ENCODE measurements at places on chromosomes 6 and 20.

- no peak for DNase-seq
Observed at GRCh38 chr20:37081717-37082289, 14.0 kb downstream of the RBL1 start.

DNA sequence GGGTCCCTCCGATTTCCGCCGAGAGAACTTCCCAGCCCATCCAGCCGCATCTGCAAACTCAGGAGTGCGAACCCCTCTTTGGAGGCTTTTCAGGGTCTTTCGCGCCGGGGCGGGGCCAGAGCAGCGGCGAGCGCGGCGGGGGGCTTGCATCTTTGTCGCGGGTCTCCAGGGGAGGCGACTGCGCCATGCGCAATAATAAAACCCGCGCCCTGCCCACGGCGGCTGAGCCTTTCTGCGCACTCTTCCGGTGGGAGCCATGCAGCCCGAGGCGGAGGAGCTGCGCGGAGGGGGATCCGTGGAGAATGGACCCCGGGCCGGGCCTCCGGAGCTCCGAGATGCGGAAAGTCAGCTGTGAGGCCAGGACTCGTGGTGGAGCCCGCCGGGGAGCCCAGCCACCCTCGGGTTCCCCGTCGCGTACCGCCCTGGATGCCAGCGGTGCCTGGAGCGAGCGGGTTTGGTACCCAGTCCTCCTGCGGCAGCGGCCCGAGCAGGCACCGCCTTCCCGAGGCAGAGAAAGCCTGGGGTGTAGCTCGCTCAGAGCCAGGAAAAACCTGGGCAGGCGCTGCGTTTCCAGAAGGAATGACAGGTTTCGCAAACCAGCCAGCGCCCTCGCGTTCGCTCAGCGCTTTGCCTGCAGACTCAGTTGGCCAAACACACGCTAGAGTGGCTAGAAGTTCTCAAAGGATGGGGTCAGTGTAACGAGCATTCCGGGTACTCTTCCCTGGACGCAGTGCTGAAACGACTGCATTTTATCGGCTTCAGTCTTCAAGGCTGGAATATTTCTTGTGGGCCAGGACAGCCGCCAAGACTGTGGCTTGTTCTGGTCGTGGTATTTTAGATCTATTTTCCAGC is 1.2 kb downstream of the AKAP12 start:
- no peak for DNase-seq

GRCh38 chr6:151974061-151974617 is 166.7 kb downstream of the ESR1 start:
- DNase-seq: no peak

- no peak for DNase-seq
Observed at GRCh38 chr20:43507150-43508080, at the start of gene L3MBTL1. L3MBTL1 (plus strand) TSS chr20:43507697; CDS start chr20:43513504, 5,807 bp downstream.

GRCh38 chr6:150635906-150636514 is 36.3 kb downstream of the PLEKHG1 start:
- DNase-seq: no peak

Measured in DND-41 (cell line).